Calu3 (cell line): ENCODE measurements at places on chromosomes 2 and 18. TPM values are rescaled to one million over a fixed set of nuclear protein-coding genes. Genes with fewer than 3 reads are reported as not detected.

- no peak for DNase-seq
Observed at GRCh38 chr2:65997961-65998360, 437.0 kb upstream of the MEIS1 start.

DNA sequence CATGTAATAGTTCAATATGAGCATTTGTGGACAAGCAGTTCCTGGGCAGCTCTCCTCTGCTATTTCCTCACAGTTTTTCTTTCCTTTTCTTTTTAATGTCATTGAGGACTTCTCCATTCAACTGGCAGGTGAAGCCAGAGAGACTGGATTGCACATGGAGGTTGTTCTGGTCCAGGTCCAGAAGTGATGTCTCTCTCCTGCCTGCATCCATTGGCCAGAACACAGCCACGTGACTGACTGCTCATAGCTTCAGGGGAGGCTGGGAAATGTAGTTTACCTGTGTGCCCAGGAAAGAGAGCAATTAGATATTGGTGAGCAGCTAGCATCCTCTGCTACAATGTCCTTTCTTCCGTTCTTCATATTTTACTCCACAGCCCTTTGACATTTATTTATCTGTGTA lies 20.2 kb upstream of the ADAM23 start:
- peak; percentile 17 for DNase-seq

- DNase-seq = peak; percentile 32
Observed at GRCh38 chr2:103959174-103960128, 894.5 kb upstream of the POU3F3 start.

DNA sequence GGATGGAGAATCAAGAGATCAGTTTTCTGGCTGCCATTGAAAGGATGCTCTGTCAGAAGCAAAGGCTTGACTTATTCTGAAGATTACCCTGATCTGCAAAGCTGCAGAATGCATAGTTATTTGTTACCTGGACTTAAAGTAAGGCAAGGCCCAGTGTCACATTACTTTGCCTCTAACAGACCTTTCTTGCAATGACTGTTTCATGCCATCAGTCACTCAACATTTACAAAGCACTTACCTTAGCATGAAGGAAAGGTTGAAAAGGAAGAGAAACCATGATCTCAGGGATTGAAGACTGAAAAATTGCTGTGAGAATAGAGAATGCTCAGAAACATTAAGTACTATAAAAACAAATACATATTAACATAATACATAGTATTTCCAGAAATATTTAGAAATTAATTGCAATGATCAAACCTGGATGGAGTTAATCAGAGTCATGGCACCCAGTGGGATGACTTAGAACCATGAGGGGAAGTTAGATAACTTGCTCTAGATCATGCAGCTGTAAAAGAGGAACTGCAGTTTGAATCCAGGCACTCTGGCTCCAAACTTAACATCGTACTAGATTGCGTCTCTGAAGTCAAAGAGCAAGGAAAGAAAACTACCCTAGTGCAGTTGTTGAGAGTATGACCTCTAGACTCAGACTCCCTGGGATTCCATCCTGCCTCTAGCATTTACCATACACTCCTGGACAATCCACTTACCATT lies 26.5 kb upstream of the FAM117B start:
- DNase-seq = no peak

- no peak for DNase-seq
Observed at GRCh38 chr18:24306201-24306600, 91.4 kb downstream of the OSBPL1A start.

GRCh38 chr2:156891609-156892008 lies 365.9 kb upstream of the GALNT5 start:
- DNase-seq = no peak

- DNase-seq = no peak
Observed at GRCh38 chr2:235312571-235312970, 181.3 kb upstream of the AGAP1 start.

GRCh38 chr2:239831861-239832489 lies 193.2 kb downstream of the NDUFA10 start:
- no peak for DNase-seq

GRCh38 chr2:99395589-99396130 lies 58.5 kb downstream of the EIF5B start:
- no peak for DNase-seq

GRCh38 chr2:191435141-191435540 lies 189.9 kb downstream of the MYO1B start:
- no peak for DNase-seq

DNA sequence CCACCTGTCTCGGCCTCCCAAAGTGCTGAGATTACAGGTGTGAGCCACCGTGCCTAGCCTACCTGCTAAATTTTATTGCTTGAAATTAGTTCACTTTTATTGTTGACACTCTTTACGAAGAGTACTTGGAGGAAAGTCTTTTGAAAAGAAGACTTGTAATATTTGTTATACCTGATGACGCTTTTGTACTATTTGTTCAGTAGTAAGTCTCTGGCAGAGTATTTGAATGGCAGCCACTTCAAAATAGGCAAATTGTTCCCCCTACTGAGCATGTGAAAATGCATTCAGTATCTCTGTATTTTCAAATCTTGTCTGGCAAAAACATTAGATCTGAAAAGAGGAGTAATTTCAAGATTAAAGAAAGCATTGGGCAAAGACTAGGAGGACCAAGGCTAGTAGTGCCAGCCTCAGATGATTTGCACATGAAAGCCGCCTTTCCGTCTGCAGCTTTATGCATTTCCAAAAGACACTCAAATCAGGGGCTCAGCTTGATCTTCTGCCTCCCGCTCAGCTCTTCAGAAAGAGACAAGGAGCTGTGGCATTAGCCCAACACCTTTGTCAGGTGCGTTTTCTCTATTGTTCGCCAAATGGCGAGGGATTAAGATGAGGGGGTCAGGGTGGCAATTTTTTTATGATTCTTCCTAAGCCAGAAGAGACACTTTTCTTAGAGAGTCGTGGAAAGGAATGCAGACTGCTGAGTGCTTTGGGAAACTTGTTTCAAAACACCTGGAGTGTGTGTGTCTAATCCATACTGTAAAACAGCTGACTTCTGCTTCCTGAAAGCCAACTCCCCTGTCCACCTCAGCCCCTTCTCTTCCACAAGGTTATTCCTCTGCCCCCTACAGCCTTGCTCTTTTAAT lies 18.8 kb upstream of the FOXI3 start:
- no peak for DNase-seq

GRCh38 chr2:240734756-240735155 lies 43.1 kb downstream of the AQP12A start:
- no peak for DNase-seq

- DNase-seq = no peak
Observed at GRCh38 chr2:36223259-36223658, 132.3 kb upstream of the CRIM1 start.

The GPR35 gene
- total RNA-seq = 40.3 and 49.4 TPM in 2 replicates

The ABCB11 gene
- total RNA-seq = 1.3 and 2.1 TPM in 2 replicates

The TEX44 gene
- total RNA-seq = not detected in 2 replicates

The SERPINB4 gene
- 0.76 TPM in 1 of 2 replicates, not detected in the other for total RNA-seq

The SP140 gene
- 10.9 and 13.0 TPM in 2 replicates for total RNA-seq

The REL gene
- 20.3 and 23.4 TPM in 2 replicates for total RNA-seq
